Aortic smooth muscle cell (primary cell): ENCODE measurements at places on chromosomes 3 and 15. TPM values are rescaled to one million over a fixed set of nuclear protein-coding genes. Genes with fewer than 3 reads are reported as not detected.

Gene GOLGA6L4
- 0.92 and 1.4 TPM in 2 replicates for total RNA-seq

Gene PHLDB2
- total RNA-seq, result 69.5 and 98.7 TPM in 2 replicates

Gene PRR23C
- total RNA-seq, result not detected in 2 replicates

Gene CEMIP
- total RNA-seq, result 600 and 802 TPM in 2 replicates

Gene MUC4
- total RNA-seq, result not detected in 2 replicates

Gene ISL2
- 0.12 and 0.26 TPM in 2 replicates for total RNA-seq

Gene SLC28A1
- not detected in 2 replicates for total RNA-seq

Gene CHRFAM7A
- total RNA-seq, result 2.5 and 6.1 TPM in 2 replicates

Gene MAP6D1
- total RNA-seq, result 0.25 and 0.66 TPM in 2 replicates

Gene PAK6
- total RNA-seq, result 0.13 TPM in 1 of 2 replicates, not detected in the other

Gene RTP1
- total RNA-seq, result not detected in 2 replicates

Gene CPLX3
- total RNA-seq, result under 0.01 TPM in 1 of 2 replicates, not detected in the other

Gene EHD4
- 19.4 and 25.2 TPM in 2 replicates for total RNA-seq

Gene TM4SF1
- 1,887 and 2,041 TPM in 2 replicates for total RNA-seq

Gene AGBL1
- not detected in 2 replicates for total RNA-seq

Gene THAP10
- 2.0 and 2.1 TPM in 2 replicates for total RNA-seq

Gene MUC13
- not detected in 2 replicates for total RNA-seq

Gene CHSY1
- 71.4 and 74.4 TPM in 2 replicates for total RNA-seq

Gene TRAT1
- not detected in 2 replicates for total RNA-seq
